NCI-H1417 (cell line): ENCODE measurements at places on chromosomes 7 and 10.

DNA sequence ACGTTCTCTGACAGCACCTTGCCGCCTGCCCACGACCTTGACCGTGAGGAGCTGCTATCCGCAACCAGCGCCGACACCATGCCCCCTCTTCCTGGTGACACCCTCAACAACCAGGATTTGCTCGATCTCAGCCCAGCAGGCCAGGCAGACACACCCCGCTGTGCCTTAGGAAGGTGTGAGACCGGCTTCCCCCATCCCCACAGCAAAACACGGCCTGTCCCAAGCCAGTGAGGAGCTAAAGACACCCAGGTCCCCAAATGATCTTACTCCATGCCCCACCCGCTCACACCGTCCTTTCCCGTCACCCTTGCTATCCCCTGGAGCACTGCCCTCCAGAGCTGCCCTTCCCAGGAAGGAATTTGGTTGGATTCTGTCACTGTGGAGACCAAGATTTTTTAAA, 21.3 kb upstream of the TTYH3 start:
- no peak for DNase-seq

DNA sequence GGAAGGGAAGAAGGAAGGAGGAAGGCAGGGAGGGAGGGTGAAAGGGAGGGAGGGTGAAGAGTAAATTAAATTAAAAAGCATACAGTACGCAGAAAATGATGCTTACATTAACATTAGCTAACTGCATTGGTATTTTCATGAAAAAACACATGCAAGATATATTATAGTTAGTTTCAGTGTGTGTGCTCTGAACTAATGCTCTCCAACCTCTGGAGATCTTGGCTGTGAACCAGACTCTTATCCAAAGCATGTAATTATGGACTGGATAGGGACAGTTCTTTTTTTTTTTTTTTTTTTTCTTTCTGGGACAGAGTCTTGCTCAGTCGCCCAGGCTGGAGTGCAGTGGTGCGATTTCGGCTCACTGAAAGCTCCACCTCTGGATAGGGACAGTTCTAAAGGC, 357.0 kb downstream of the FRMD4A start:
- DNase-seq, result no peak

- DNase-seq, result no peak
Measured at GRCh38 chr10:3193751-3194150, 21.2 kb upstream of the PITRM1 start.

GRCh38 chr10:46236941-46237681, 49.7 kb upstream of the ANTXRL start:
- DNase-seq, result no peak

GRCh38 chr7:137151041-137151689, 192.4 kb downstream of the PTN start:
- no peak for DNase-seq

- no peak for DNase-seq
Measured at GRCh38 chr7:15043931-15044330, 141.4 kb upstream of the DGKB start.

DNA sequence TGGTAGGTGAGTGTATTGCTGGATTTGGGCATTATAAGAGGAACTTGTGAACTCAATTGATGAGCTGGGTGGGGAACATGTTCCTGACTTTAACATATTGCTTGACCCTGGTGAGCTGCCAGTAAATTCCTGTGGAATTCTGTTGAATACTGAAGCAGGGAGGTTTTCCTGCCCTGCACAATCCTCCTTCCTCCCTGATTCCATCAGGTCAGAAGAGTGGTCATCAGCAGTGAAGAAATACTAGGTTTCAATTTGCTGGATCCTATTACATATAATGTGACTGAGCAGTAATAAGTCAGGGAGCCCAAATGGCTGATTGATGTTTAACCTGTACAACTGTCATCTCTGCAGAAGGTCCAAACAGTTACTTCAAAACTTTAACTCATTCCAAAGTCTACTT, 581.2 kb downstream of the SUGCT start:
- no peak for DNase-seq

DNA sequence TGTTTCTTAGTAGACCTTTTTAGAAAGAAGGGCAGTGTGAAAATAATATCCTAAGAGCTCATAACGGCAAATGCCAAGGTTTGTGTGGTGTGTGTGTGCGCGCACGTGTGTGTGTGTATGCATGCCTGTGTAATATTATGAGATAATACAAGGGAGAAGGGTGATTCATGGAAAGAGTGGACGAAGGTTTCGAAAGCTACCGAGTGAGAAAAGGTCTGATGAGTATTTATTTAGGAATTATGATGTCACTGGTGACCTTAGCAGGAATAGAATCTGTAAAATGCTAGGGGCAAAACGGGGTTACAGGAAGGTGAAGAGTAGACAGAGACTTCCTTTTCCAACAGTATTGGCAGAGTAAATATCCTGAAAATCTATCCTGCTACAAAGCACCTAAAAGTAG, 107.3 kb downstream of the AHR start:
- DNase-seq, result no peak

DNA sequence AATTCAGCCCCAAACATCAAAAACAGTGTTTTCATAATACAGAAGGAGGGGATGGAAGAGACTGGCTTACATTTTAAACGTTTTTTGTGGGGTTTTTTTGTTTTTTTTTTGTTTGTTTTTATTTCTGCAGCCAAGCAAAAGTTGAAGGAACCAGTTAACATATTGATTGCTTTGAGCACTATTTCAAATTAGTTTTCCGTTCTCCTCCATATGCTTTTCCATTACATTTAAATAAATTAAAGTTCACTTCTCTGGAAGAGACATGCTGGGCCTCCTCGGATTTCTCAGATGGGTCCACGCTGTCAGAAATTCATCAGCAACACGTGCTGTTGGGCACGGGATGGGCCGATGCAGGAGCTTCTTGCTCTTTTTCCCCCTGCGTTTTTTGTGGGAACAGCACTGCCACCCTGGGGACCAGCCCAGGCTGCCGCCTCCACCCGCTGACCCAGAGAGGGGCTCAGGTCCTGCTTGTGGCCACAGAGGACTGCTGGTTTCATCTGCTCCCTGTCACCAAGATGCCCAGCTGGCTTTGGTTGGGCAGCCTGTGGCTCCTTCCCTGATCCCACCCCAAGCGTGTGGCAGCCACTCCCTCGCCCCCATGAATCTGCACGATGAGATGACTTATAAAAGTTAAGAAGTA, 67.7 kb upstream of the CHST15 start:
- no peak for DNase-seq

- DNase-seq, result no peak
Measured at GRCh38 chr7:135729230-135729629, 1.2 kb upstream of the SLC13A4 start.

DNA sequence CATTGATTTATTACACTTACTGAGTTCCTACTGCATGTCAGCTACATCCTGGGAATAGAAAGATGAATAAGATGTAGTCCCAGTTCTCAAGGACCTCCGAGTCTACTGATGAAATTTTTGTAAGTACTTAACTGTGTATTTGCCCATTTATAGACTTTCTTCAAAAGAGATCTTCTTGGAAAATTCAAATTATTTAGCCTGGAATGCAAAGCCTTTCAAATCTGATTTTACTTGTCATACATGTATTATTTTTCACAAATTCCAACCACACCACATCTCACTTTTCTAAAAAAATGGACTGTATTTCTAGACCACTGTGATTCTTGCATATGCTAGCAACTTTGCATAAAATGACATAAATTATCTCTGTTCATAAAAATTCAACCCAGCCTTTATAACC, 581.3 kb downstream of the ATRNL1 start:
- DNase-seq, result no peak

GRCh38 chr7:129782818-129783583, 169.8 kb downstream of the UBE2H start:
- DNase-seq, result no peak

GRCh38 chr10:57844387-57844998, 423.2 kb downstream of the IPMK start:
- peak; percentile 7 for DNase-seq
